ENCODE measurements at places on chromosomes 13 and 19. TPM values are rescaled to one million over a fixed set of nuclear protein-coding genes. Genes with fewer than 3 reads are reported as not detected.
A peak's percentile ranks its signal among the peaks of the same experiment; 100 is the strongest.

CD177 gene
- 1.1 TPM for total RNA-seq

DNA sequence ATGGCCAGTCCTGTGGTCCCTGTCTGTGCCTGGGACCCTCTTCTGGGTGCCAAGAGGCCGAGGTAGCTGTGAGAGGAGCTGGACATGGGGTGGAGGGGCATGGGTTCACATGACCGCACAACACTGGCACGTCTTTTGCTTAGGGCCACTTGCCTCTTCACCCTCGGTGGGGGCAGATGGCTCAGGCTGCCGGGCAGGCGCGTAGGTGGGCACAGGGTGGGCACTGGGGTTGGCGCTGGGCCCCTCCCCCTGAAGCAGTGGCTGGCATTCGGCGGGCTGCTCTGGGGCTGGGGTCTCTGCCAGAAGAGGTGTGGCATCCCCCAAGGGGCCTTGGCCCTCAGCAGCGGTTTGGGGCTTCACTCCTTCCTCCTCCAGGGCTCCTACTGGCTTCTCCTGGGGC is 8.4 kb downstream of the PALM3 start:
- H3K4me3 ChIP-seq, result no peak overlapping the region
- DNase-seq, result no peak
- H3K27me3 ChIP-seq, result no peaks in the 10 kb centered on the region
- no peak overlapping the region for H3K27ac ChIP-seq
- no peaks in the 10 kb centered on the region for H3K36me3 ChIP-seq

APC2 gene
- total RNA-seq, result 0.06 TPM

DDA1 gene
- 21.5 TPM for total RNA-seq

GRCh38 chr19:41302624-41303351 is 7.2 kb upstream of the CCDC97 start:
- H3K27ac ChIP-seq, result no peak overlapping the region
- peaks cover 25% of the 10 kb centered on the region for H3K4me1 ChIP-seq
- no peaks in the 10 kb centered on the region for H3K27me3 ChIP-seq
- no peak overlapping the region for H3K4me3 ChIP-seq
- H3K36me3 ChIP-seq, result peaks cover 12% of the 10 kb centered on the region

FOXA3 gene
- not detected for total RNA-seq

ACP7 gene
- not detected for total RNA-seq

CYP2S1 gene
- 0.50 TPM for total RNA-seq

DNA sequence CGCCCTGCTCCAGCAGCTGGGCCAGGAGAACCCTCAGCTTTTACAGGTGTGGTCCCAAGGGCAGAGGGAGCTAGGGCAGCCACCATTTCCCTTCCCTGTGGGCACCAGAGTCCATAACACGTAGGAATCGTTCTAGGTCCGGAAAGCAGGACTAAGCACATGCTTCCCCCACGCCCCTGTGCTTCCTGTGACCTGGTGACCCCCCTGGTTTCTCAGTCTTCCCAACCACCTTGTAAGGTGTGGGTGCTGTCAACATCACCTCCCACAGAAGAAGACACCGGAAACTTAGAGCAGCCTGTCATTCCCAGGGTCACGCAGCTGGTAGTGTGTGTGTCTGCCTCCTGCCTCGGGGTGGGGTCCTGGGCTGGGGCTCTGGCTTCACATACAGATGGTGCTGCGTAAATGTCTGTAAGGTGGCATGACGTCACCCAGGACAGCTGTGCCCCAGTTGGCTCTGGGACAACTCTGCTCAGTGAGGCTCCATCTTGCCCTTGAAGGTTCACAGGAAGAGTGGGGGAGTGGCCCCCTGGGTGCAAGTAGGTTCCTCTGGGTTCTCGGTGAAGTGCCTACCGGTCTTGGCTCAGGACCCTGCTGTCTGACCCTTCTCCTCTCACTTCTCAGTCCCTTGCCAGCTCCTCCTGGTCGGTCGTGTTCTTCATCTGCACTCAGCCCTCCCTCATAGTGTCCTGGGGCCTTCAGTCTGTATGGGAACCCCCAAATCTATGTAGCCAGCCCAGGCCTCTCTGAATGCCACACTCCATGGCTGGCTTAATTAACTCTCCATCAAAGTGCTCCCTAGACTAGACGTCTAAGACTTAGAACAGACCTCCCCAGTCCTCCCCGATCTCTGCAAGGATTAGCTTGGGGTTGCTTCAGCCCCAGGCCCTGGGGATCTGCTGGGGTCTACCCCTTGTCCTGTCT is 4.0 kb downstream of the RAD23A start:
- peak overlapping the region; percentile 98 for H3K27ac ChIP-seq
- peaks cover 20% of the 10 kb centered on the region for H3K36me3 ChIP-seq
- peaks cover 72% of the 10 kb centered on the region for H3K4me1 ChIP-seq
- H3K27me3 ChIP-seq, result no peaks in the 10 kb centered on the region
